ENCODE measurements at places on chromosomes 16 and 17.

DNA sequence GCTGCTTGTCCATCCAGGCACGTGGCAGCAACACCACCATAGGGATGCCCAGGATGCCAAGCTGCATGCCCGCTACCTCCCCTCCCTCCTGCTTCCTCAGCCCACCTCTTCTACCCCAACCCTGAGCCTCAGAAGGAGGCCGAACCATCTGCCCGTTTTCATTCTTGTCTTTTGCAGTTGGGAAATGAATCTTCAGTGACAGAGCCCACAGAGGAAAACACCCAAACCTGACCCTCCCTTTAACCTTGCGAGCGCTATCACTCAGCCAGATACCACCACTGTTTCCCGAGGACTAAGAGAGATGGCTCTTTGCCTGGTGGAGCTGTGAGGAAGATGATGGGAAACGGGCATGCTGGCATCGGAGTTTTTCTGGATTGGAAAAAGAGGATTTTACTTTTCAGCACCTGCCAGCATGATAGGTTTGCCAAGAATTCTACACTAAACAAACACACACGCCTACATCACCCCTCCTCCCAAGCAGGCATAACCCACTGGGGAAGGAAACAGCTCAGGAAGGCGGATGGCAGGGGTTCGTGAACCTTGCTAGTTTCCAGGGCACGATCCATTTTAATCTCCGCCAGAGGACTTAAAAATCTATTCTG, 457.4 kb downstream of the SLC39A11 start:
- no peak for DNase-seq

DNA sequence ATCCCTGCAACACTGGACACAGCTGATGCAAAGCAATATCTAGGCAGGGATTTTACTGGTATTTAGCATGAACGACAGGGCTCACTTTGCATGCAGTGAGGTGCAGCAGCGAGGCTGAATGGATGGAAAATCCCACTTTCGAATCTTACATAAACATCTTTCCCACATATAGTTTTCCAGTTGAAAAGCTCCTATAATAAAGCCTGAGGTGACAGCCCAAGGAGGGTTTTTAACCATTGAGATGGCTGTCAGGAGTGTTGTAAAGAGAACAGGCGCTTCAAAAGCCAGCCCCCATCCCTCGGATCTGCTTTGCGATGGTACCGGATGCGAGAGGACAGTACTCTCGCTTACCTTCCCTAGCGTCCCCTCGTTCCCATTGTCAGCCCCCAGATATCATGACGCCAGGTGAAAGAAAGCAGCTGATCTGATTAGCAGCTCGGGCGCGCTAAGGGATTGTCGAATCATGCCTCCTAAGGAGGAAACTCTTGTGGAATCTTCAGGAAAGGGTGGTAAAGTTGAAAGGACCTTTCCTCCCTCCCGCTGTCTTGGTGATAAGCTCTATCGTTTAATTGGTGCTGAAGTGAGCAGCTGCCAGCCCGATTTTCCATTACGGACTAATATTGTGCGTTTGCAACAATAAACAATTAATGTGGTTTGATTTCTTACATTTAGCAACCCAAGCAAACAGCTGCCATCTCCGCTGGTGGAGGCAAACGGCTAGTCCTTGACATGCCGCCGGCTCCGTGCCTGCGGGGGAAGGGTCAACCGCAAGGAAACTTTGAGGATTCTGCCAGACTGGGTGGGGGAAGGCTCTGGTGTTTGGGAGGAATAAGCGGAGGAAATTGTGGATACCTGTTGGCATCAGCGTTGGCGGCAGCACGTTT, 1.8 kb downstream of the CDH8 start:
- DNase-seq, result no peak

- no peak for DNase-seq
Observed at GRCh38 chr17:2213291-2213960, 90.2 kb downstream of the SMG6 start.

- DNase-seq, result no peak
Observed at GRCh38 chr17:61203671-61204131, 195.9 kb upstream of the TBX2 start.

DNA sequence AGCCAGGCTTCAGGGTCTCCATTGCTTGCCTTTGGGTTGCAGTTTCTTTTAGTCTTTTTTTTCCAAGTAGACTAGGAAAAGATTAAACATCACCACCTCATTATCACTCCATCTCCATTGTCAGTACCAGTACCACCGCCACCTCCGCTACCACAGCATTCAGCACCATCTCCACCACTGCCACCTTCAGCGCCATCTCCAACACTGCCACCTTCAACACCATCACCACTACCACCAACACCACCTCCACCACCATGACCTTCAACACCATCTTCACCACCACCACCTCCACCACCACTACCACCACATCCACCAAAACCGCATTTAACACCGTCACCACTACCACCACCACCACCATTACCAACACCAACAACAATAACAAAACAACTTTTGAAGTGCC, 141.5 kb upstream of the MPHOSPH6 start:
- DNase-seq, result no peak

DNA sequence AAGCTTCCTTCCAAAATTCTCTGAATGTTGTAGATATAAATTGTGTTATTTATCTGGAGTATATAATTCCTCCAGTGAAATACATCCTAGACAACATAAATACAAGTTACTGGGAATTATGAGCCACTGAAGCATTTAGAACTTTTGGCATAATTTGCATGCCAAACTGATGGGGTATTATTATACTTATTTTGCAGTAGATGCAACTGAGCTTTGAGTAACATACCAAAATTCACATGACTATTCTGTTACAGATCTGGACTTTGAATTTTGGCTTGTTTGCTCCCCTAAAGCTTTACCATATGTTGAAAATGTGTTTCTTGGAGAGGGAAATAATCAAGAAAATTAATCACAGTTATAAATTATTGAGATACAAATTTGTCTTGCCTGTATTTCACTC, 372.5 kb downstream of the CDH11 start:
- DNase-seq, result no peak

DNA sequence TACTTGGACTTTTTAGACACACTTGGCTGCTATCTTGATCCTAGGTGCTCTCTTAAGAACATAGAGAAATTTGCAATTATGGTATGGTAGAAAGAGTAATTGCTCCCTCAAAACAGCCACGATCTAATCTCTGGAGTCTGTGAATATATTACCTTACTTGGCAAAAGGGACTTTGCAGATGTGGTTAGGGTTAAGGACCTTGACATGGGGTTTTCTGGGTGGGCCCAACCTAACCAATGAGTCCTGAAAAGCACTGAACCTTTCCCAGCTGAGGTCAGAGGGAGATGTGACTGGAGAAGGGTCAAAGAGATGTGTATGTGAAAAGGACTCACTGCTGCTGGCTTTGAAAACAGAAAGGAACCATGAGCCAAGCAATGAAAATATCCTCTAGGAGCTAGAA, 26.7 kb upstream of the MED13 start:
- no peak for DNase-seq

GRCh38 chr17:13114601-13115031, 96.8 kb upstream of the ELAC2 start:
- peak; percentile 24 for DNase-seq

- no peak for DNase-seq
Observed at GRCh38 chr16:20628213-20628612, 52.0 kb upstream of the ACSM2B start.

- DNase-seq, result no peak
Observed at GRCh38 chr16:58509256-58510096, 5.8 kb upstream of the SETD6 start.

DNA sequence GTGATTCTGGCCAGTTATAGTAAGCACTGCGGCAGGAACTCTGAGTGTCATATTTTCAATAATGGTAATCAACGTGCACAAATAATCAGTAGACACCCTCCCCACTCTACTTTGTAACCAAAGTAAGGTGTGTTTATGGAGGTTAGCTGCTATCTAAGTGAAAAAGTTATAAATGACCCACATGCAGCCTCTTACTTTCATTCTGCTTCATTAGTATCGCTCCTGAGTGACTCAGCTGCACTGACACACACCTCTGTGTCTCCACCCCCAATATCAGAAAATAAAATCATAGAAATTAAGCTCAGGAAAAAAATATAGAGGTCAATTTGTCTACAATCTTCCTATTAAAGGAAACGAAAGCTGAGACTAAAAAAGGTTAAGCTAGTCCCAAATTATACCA, 64.1 kb upstream of the TRAP1 start:
- no peak for DNase-seq

GRCh38 chr16:67183284-67183626, 508 bp downstream of the MATCAP1 start:
- no peak for DNase-seq

- peak; percentile 84 for DNase-seq
Observed at GRCh38 chr17:50550661-50551432, 3.9 kb downstream of the SPATA20 start.

DNA sequence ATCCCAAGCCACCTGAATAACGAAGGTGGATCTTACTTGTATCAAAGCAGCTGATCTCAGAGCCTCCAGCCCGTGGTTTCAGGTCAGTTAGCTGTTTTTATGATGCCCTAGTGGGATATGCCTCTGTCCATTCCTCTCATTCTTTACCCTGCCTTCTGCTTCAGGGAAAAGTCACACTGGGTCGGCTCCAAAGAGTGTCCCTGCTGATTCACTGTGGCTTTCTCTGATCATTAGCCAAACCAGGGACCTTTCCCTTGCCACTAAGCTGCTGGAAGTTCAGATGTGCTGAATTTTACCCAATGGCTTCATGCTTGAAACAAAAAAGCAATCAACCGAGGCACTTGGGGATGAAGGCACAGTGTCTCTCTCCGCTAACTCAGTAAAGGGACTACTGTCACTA, 170.2 kb upstream of the SALL1 start:
- DNase-seq, result no peak

GRCh38 chr17:40124279-40125141, 2.7 kb downstream of the MSL1 start:
- DNase-seq, result no peak

- DNase-seq, result no peak
Observed at GRCh38 chr16:3645504-3646347, 8.8 kb upstream of the DNASE1 start.

DNA sequence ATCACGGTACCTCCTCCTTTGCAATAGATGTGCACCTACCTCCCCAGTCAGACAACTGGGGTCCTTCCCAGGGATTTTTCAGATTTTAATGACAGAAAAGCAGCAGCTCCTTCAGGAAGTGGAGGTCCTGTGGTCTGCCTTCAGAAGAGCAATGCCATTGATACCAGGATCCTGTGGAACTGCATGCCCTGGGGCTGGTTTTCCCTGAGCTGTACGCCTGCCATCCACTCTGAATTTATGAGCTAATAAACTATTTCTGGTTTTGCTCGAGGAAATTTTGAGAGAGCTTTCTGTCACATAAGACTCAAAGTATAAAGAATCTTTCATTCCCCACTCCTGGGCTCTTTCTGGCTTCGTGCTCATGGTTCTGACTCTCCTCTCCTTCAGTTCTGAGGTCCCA, 10.0 kb upstream of the CCL23 start:
- no peak for DNase-seq

- DNase-seq, result peak; percentile 38
Observed at GRCh38 chr16:9327253-9327652, 235.8 kb downstream of the HAPSTR1 start.

DNA sequence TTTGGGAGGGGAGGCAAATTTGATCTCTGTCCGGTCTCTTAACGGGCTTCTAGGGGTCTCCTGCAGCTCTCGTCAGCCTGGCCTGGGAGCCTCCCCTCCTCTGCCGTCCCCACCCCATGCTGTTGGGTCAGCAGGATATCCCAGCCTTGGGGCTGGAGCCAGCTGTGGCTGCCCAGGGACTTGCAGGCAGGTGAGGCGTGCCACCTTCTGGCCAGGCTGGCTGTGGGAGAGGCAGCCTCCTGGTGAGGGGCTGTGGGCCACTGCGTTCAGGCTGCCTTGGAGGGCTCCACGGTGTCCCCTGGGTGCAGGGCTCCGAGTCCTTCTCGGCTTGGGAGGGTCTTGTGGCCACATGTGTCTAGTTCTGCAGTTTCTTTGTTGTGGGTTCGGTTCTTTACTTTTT, 34.6 kb downstream of the TBCD start:
- DNase-seq, result no peak

- peak; percentile 84 for DNase-seq
Observed at GRCh38 chr16:2035431-2036199, 8.9 kb downstream of the NHERF2 start.

DNA sequence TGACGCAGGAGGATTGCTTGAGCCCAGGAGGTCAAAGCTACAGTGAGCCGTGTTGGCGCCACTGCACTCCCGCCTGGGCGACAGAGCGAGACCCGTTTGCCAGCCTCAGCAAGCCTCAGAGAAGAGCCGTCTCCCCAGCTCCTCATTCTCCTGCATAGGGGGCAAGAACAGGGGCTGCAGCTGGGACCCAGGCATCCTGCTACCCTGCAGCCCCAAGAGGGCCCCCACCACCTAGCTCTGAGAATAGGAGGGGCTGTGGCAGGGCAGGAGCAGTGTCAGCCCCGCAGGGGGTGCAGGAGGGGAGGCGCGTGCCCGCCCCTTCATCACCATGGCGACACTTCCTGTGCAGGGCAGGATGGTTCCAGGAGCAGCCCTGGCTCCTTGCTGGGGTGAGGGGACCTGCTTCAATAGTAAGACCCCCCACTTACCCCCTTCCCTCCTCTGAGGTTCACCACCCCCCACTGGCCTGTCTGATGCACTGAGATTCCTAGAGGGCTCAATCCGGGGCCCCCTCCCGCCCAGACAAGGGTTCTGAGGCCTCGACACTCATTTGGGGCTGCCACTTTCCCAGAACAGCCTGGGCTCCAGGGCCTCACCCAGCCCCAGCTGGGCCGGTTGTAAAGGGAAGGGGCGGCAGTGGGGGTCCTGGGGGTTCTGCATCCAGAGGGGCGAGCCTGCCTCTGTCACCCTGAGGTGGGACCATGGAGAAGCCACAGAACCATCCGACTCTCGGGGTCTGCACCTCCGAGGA, 20.2 kb downstream of the VASN start:
- DNase-seq, result no peak

DNA sequence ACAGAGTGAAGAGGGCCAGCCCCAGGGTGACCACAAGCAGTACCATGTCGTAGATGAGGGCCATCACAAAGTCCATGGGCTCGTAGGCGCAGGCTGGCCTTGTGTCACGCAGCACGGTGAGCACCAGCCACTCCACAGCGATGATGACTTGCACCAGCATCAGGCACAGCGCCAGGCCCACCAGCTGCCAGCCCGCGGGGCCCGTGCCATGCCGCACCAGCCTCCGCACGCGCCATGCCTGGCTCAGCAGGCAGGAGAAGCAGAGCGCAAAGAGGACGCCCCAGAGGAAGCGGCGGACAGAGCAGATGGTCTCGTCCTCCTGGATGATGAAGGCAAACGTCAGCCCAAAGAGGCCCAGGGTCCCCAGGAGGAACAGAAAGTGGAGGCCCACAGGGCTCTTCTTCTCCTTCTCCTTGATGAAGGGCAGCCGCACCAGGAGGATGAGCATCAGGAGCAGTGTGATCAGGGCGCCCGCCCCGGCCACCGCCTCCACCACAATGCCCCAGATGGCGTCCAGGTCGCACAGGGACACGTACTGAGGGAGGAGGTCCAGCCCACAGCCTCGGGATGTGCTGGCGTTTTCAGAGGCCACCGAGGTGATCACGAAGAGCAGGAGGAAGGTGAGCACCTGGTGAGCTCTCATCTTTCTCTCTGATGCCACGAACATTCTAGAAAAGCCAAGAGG, 12.3 kb downstream of the GPRC5B start:
- DNase-seq, result no peak

DNA sequence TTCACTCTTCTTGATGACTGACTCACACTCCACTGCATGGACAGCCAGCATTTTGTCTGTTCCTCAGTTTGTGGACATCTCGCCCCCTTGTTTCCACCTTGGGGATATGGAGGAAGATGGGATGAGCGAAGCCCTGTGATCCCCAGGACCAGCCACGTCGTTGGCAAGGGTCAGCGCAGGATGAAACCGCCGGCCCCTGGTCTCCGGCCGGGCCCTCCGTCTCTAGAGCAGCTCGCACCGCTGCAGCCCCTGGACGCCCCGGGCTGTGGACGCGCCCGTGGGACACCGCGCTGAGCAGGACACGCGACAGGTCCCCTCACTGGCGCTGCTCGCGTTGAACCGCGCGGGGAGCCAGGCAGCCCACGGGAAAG, 604 bp upstream of the ZC3H18 start:
- DNase-seq, result peak; percentile 34
